ENCODE measurements at places on chromosomes 3 and 15.

DNA sequence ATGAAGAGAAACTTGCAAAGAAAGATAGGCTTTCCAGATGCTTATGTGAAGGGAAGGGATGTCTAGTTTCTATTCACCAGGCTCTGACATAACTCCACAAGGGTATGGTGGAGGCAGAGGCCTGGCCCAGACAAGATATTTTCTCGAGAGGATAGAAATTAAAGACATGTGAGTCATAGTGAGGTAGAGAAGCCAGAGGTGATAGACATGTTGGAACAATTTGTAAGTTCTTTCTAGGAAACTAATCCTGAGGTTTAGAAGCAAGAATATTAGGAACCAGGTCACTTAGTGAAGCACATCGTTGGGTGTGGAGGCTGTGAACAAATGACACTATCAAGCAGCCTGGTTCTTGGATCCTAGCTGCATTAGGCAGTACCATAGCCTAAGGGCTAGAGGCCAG is 176.9 kb downstream of the BBX start:
- DNase-seq = no peak

- no peak for DNase-seq
Observed at GRCh38 chr15:27223179-27223578, 252.2 kb downstream of the GABRG3 start.

- no peak for DNase-seq
Observed at GRCh38 chr3:124995460-124995994, 60.3 kb downstream of the HEG1 start.

DNA sequence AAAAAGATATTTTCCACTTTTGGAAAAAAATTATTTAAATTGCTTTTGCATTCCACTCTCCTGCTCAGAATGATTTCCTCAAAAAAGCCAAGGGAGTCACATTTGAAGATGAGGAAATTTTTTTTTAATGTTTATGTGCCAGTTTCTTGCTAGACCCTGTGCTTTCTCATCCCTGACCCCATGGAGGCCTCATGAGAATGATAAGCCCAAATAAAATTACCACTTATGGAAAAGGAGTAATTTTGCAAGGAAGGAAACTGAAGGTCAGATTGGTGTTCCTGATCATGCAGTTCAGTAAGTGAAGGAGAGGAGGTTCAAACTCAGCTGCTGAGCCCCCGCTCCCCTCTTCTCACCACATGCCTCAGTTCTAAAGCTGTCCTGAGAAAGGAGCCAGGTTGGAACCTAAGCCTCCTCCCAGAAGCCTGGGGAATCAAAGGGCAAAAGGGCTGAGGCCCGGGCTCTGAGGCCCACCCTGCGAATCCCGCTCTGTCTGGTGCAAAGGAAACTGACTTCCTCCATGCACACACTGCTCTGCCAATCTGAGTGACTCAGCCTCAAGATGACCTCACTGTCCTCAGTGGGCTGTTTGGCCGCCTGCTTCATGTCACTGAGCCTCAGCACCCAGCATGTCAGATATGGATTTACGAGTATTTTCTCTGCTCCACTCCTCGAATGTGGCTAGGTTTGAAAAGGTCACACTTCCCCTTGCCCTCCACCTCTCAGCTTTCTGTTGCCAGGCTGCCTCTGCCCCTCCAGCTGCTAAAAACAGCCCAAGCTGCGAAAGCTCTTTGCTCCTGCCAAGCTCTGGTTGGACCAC is 56.9 kb upstream of the FLNB start:
- DNase-seq = no peak

GRCh38 chr3:174398761-174399160 is 460.4 kb upstream of the NAALADL2 start:
- DNase-seq = no peak

DNA sequence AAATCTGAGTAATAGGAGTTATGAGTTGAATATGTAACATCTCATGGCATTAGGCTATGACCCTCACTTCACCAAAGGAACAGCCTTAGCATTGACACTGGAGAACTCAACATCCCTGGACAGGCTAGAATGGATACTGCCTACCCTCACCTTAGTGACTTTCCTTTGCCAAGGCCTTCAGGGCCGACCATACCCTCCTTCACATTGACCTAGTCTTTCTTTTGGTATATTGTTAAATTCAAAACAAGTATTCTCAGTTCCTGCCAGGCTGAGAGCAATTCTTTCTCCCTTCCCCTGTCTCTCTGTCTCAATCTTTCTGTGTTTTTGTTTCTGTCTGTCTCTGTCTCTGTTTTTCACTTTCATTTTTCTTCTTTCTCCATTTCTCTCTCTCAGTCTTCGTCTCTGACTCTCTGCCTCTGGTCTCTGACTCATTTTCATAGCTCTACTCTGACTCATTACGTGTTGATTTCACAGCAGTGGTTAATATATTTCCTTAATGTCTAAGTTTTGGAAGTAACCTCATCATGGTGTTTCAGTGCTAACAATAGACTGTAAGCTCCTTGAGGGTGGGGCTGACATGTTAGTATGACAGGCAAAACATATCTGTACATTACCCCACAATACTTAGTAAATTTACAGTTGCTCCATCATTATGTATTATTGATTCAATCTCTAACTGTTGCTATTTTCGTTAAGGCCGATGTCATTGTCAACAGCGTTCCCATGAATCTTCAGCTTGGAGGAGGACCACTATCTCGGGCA is 32.5 kb downstream of the PARP15 start:
- DNase-seq = peak; percentile 22

- DNase-seq = no peak
Observed at GRCh38 chr15:65268411-65268810, 18.3 kb downstream of the PARP16 start.

DNA sequence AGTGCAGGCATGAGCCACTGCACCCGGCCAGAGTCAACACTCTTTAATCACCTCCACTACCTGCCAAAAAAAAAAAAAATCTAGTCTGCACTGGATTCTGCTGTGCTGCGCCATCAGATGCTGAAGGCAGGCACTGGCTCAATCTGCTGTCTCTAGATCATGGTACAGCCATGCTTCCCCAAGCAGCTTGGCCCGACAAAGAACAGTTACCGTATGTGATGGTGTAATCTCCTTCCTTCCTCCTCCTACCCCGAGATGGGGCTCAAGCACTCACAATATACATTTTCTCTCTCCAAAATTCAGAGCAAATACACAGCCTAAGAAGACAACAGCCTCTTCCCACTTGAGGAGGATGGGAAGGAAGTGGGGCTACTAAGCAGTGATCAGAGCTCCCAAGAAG is 45.1 kb downstream of the DAPK2 start:
- no peak for DNase-seq

GRCh38 chr3:152159328-152159727 is 109.4 kb upstream of the MBNL1 start:
- DNase-seq = no peak

GRCh38 chr3:58065700-58066167 is 57.5 kb downstream of the FLNB start:
- DNase-seq = no peak

DNA sequence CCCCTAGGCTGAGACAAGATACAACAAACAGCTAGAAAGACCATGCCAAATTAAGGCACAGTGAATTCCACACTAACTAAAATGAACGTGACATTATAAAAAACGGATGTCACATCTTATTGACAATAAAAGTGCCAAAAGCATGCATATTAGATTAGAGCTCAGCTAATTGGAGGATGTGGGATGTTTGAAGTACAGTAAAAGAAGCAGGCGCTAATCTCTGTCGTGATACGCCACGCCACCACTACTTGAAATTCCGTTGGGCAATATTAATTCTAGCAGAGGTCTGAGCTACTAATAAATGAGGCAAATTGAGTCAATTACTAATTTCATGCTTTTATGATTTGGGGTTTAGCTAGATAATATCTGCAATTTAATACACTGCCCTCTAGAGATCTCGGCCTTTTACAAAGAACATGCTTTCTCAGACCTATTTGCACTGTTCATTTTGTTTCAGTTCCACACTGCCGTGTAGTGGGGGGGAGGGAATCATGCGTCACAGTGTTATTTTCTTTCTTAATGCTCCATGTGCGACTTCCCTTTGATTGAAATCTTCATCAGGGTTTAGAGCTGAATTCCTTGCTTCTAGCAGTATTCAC is 52.9 kb upstream of the ROBO2 start:
- DNase-seq = no peak

GRCh38 chr15:77083381-77084160 is 12.7 kb upstream of the TSPAN3 start:
- DNase-seq = peak; percentile 76

DNA sequence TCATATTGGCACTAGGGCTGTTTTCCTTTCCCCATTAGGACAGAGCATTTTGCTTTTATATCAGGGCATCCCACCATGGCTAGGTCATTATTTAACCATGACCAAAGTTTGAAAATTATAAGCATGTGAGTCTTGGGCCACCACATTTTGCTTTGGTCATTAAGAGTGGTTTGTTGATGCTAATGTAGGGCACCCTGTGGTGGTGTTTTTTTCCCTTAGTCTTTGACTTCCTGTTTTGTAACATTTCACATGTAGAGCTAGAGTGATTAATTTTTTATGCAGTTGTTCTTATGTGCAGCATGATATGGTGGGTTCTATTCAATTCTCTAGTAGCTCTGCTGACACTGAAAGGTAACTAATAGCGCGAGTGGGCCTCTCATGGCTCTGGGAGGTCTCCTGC is 249.6 kb upstream of the ROBO1 start:
- DNase-seq = no peak

- DNase-seq = no peak
Observed at GRCh38 chr3:171790574-171790897, 19.7 kb downstream of the PLD1 start.

- no peak for DNase-seq
Observed at GRCh38 chr3:27133060-27133459, 236.1 kb downstream of the NEK10 start.

- peak; percentile 62 for DNase-seq
Observed at GRCh38 chr15:28984421-28985315, 98.9 kb downstream of the APBA2 start.

DNA sequence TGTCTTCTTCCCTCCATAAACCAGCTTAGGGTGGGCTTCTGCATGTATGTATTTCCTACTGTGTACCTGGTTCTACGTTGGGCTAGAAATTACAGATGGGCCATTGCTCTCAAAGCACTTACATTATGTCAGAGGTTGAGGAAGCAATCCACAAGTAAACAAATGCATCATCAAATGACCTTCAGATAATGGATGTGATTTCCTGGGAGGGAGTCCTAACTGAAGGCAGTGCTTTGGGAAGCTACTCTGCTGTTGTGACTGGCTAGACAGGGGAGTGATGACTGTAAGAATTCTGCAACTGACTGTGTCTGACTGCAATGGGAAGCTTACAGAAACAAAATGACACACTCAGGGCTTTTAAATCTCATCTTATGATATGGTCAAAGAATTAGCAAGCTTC is 71.0 kb upstream of the PRR23E start:
- no peak for DNase-seq

GRCh38 chr15:35546511-35547381 is 781 bp upstream of the DPH6 start:
- no peak for DNase-seq

GRCh38 chr3:72383883-72384282 is 464.4 kb downstream of the SHQ1 start:
- no peak for DNase-seq

DNA sequence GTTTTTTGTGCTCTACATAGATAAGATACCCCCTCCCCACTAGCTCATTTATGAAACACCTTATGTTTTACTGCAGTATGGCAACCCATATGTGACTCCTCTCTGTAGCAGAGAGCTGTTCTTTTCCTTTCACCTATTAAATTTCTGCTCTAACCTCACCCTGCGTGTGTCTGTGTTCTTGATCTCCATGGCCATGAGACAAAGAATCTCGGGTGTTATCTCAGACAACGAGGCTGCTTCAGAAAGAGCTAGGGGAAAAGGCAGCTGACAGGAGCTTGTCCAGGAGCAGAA is 18.0 kb downstream of the CCR8 start:
- no peak for DNase-seq

DNA sequence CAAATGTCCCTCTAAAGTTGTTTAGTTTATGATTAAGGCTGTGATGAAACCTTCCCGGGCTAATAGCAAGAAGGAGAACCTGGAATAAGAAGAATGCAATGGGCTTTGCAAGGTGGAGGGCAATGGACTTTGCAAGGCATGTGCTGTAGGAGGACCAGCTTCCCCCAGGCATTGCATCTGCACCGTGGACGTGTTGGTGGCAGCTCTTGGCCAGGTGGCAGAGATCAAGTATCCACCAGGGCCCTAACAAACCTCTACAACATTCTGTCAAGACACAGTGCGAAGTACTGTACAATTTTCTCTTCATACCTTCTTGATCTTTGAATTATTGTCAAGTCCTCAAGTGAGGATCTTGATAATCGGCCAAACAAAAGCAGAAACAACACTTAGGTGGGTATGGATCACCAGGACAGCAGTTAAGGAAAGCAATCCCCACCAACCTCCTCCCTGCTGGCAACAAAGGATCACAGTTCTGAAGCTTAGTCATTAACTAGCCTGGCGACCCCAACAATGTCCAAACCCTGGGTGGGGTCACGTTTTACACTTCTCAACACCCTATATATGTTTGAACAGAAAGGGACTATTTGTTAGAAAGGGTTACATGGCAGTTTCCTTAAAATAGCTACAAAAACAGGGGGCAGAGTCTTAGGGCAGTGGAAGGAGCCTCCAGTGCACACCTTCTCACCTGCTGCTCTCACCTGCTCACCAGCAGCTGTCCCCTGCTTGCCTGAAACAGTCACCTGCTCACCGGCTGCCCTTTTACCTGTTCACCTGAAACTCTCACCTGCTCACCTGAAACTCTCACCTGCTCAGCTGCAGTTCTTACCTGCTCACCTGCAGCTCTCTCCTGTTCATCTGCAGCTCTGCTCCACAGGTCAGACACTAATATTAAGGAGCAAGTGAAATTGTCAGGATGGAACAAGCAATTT is 137.9 kb upstream of the LIPC start:
- DNase-seq = no peak

DNA sequence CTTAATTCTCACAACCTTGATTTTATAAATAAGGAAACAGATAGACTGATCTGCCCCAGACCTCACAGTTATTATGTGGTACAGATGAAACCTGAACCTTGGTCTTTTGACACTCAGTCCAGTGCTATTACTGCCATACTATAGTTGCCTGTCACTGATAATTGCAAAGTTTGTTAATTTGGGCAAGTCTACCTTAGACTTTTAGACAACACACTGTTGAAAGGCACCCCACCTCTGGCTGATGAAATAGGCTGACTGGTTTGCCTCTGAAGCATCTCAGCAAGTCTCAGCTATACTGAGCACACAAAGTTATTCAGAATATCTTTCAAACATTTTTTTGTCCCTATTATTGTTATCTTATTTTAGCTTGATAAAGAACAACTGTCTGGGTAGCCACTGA is 53.1 kb upstream of the MAP4 start:
- DNase-seq = no peak

GRCh38 chr3:189490337-189490736 is 140.9 kb upstream of the TP63 start:
- DNase-seq = no peak

DNA sequence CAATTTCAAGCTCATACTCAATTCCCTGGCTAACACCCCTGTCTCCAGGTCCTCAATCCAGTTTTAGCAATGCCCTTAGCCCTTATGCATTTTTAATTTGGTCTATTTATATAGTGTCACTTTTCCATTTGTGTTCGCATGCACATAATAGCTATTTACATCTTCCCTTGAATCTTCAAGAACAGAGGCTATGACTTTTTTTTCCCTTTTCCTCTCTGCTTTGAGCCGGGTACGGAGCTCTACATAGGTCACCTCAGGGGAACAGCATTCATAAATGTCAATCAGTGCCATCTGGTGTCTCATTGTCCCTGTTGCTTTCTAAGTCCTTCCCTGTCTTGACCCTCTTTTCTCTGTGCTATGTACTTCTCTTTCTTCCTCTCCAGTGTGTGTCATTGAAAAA is 26.5 kb upstream of the ACTC1 start:
- DNase-seq = no peak

GRCh38 chr15:90647326-90647725 is 69.8 kb upstream of the BLM start:
- DNase-seq = no peak

GRCh38 chr15:80992441-80992840 is 2.8 kb upstream of the MESD start:
- DNase-seq = no peak

Measured in retinal pigment epithelial cell (primary cell).